ENCODE measurements at places on chromosomes 2 and 18. TPM values are rescaled to one million over a fixed set of nuclear protein-coding genes. Genes with fewer than 3 reads are reported as not detected.

Gene SERPINB13
- total RNA-seq, result not detected

- no peak for DNase-seq
Measured at GRCh38 chr2:176424746-176425145, 155.5 kb downstream of the MTX2 start.

DNA sequence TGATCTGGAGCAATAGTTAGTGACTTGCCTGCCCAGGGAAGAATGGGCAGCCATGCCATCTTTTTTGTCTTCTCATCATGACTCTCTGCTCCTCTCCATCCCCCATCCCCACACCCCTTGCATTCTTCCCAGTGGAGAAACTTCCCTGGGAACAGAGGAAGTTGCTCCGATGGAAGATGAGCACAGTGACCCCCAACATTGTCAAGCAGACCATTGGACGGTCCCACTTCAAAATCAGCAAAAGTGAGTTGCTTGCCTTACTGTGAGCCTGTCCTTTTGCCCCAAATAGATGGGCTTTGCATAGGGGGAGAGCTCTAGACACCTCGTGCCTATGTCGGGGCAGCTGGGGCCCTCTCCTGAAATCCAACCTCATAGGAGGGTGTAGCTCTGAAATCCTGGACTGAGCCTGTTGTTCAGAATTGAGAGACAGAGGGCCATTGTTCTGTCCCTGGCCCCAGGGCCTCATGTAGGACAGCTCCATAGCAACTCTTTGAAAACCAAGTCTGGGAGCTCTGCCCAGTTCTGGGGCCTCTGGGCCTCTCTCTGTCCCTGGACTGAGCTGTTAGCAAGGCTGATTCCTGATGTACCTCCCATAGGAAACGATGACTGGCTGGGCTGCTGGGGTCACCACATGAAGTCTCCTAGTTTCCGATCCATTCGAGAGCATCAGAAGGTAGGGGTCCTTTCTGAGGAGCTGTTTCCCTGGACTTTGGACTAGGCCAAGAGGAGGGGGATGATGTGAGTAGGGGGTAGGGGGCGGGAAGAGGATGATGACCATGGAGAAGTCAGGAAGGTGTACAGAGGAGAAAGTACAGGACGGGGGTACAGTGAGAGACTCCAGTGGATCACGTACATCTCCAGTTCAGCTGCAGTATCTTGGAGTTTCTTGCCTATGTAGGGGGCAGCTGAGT lies 35.2 kb downstream of the TTLL4 start:
- no peak for DNase-seq

DNA sequence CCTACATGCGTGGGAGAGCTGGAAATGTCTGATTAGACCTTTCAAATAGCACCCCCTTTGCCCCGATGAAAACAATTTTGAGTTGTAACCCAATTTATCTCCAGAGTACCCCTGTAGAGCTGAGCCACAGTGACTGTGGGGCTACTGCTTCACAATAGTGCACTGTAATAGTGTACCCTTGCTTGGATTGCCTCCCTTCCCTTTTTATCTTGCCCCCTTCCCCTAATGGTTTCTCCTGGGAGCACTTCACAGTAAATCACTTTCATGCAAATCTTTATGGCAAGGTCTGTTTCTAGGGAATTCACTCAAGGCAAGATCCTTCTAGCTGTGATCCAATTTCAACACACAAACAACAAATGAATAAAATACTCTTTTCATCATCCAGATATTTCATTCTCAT lies 687.6 kb downstream of the MBD2 start:
- DNase-seq, result no peak

Gene TBR1
- 0.09 TPM for total RNA-seq

DNA sequence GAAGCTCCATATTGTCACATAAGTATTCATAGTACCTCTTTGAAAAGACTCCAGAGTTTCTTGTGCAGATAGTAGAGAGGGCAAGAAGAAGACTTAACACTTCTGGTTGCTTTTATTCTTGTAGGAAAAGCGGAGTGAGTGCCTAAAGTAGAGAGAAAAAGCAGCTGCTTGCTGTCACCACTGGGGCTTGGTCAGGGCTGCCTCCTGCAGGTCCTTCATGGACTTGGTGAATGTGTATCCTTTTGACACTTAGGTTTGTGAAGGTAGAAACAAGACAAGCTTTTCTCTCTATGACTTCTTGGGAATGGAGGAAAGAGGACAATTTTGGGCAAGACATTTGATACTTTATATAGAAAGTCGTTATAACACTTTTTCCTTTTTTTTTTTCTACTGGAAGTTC lies 312.8 kb upstream of the FANCL start:
- DNase-seq, result no peak

- DNase-seq, result no peak
Measured at GRCh38 chr2:159744363-159744762, 32.1 kb downstream of the MARCHF7 start.
